ENCODE measurements at places on chromosomes 16 and 17.
A peak's percentile ranks its signal among the peaks of the same experiment; 100 is the strongest.

- DNase-seq, result no peak
Measured at GRCh38 chr17:63821804-63822203, 5.4 kb upstream of the PSMC5 start.

- DNase-seq, result no peak
Measured at GRCh38 chr17:10815319-10815718, 11.4 kb upstream of the TMEM238L start.

GRCh38 chr16:11681976-11682654 is 13.9 kb downstream of the SNN start:
- DNase-seq, result no peak

DNA sequence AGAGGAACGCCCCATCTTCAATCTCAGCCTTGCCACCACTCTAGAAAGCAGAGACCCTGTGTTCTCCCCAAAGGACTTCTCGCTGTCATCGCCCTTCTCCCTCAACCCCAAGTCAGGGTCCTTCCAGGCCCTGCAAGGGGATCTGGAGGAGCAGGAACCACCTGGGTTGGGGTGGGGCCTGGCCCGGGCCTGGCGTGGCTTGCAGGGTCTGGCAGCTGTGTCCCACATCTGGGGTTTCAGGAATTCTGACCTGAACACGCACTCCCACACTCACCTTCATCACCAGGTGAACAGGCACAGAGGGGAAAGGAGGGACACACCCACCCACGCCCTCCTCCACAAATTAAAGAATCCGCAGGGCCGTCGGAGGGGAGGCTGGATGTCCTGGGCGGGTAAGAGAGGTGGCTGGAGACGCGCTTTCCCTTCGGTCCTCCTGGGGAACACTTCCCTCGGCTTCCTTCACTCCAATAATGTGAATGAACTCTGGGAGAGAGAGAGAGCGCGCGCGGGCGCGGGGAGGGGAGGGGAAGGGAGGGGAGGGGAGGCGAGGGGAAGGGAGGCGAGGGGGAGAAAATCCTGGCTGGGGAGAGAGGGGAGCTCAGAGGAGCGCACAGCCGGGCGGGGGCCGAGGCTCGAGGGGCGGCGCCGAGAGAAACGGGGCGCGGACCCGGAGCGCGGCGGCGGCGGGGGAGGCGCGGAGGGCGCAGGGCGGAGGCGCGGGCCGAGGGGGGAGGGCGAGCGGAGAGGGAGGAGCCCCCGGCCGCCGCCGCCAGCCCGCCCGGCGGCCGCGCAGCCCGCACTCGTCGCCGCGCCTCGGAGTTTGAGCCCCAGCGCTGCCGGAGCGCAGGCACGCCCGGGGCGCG is at the start of gene CACNG4:
Gene CACNG4 (plus strand): TSS at position 799 of the 863 bp plus-strand sequence. CDS start 205 bp downstream, outside the sequence.
- DNase-seq, result no peak

DNA sequence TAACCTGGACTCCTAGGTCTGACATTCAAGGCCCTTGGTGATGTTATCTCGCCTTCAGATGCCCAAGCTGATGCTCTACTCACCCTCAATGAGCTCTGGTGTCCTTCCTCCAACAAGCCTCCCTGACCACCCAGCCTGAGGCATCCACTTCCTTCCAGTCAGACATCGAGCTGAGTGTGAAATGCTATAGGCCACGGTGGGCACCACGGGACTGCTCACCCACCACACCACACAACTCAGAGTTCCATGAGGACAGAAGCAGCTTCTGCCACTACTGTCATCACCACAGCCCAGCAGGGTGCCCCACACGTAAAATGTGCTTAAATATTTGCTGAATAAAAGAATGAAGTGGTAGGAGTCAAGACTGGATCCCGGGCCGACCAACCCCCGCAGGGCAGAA is 12.0 kb downstream of the CREBBP start:
- DNase-seq, result no peak

DNA sequence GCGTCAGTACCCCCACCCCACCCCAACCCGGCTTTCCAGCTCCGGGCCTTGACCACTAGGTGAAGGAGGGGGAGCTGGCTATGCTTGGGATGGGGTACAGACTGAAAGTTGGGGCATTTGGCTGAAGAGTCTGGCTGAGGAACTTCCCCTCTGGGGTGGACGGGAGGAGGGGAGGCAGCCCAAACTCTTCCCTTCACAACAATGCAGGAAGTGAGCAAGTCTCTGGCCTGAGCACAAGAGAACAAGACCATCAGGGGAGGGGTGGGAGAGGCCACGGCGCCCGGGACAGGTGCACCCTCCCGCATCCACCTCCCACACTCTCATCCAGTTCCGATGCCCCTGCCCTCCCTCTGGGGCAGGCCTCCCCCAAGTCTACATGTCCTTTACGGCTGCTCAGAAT is 5.6 kb downstream of the USH1G start:
- DNase-seq, result no peak

DNA sequence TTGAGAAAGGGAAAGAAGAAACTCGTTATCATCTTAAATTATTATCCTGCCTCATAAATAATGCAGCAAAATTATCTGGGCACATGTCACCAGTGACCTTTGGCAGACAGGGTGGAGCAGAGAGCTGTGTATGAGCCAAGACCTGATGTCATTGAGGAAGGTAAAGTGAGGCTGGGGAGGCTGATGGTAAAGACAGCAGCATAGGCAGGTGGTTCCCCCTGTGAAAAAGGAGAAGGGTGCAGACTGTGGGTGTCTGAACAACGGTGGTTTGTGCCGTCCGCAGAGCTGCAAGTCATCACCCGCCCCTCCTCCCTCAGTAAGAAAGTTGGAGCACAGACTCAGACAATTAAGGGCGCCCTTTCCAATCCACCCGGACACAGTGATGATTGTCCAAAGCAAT is 30.8 kb upstream of the METTL16 start:
- no peak for DNase-seq

DNA sequence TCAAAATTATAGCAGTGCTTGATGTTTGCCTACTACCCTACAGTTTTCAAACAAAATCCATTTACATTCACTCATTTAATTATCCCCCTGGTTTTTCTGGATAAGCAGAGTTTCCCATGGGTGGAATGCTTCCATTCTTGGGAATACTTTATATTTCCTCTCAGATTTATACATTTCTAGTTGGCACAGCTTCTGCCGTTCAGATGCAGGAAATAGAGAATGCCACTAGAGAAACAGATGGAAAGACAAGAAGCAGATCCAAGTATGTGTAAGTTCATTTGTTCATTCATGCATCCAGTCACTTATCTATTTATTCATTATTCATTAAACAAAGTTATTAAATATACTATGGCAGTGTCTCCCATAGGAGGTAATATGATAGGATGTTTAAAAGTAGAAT is 65.0 kb upstream of the CACNG5 start:
- DNase-seq, result no peak

DNA sequence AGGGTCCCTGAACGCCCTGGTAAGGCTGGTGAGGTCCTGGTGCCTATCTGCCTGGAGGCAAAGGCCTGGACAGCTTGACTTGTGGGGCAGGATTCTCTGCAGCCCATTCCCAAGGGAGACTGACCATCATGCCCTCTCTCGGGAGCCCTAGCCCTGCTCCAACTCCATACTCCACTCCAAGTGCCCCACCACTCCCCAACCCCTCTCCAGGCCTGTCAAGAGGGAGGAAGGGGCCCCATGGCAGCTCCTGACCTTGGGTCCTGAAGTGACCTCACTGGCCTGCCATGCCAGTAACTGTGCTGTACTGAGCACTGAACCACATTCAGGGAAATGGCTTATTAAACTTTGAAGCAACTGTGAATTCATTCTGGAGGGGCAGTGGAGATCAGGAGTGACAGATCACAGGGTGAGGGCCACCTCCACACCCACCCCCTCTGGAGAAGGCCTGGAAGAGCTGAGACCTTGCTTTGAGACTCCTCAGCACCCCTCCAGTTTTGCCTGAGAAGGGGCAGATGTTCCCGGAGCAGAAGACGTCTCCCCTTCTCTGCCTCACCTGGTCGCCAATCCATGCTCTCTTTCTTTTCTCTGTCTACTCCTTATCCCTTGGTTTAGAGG is 23.5 kb upstream of the BEAN1 start:
- no peak for DNase-seq

DNA sequence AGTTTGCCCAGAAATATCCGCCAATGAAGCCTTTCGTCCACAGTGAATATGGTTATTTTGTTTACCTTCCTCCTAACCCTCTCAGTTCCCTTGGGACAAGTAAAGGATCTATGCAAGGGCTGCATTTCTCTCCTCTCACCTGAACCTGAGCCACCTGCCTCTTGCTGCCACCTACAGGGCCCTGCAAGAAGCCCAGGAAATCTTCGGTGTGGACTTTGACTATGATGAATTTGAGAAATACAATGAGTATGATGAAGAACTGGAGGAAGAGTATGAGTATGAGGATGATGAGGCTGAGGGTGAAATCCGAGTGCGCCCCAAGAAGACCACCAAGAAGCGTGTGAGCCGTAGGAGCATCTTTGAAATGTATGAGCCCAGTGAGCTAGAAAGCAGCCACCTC is 14.0 kb downstream of the SUPT6H start:
- no peak for DNase-seq

DNA sequence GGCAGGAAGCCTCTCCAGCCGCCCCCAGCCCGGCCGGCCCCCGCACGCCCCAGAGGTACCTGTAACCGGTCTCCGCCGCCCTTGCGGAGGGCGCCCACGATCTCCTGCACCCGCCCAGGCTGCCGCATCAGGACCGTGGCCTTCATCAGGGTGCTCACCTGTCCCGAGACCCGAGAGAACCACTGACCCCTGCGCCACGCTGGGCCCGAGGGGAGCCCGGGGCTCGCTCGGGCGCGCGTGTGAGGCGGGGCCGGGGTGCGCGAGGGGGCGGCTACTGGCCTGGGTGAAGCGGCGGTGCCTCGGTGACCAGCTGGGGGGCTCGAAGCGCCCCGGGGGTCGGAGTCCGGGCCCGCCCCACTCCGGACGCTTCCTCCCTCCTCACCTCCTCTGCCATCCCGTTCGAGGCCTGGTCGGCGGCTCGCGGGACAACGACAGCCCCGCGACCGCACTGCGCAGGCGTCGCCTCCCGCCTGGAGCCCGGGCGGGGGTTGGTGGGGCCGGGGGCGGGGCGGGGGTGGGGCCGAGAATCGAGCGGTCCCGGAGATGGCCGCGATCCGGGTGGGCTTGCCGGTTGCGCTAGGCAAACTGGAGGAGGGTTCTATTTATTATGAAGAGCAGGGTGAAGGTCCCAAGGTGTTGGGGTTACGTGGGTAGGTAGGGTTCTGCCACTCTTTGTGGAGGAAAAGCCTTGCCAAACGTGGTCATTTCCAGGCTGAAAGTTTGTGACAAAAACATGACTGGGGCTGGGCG is at the start of gene NT5C3B:
Gene NT5C3B (minus strand): TSS at position 433 of the 750 bp plus-strand sequence. CDS start 39 bp downstream, at position 394.
- DNase-seq, result no peak

GRCh38 chr17:71710816-71711215 is 410.0 kb upstream of the SOX9 start:
- no peak for DNase-seq

- DNase-seq, result no peak
Measured at GRCh38 chr17:39238311-39238972, 12.7 kb upstream of the STAC2 start.

GRCh38 chr17:36972186-36972700 is 23.5 kb downstream of the AATF start:
- DNase-seq, result peak; percentile 4

DNA sequence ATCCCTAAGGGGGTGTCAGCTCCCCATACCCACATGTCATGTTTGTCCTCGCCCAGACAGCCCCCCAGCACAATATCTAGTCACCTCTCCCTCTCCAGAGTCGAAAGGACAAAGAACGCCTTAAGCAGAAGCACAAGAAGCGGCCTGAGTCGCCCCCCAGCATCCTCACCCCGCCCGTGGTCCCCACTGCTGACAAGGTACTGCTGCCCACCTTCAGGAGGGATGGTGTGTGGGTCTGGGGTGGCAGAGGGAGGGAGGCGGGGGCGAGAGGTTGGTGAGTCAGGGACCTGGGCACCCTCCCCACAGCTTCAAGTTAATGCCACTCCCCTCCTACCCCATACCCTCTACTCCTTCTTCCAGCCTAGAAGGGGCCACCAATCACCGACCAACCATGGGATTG is 7.5 kb downstream of the MLLT6 start:
- DNase-seq, result no peak

GRCh38 chr17:48616717-48617470 is 1.8 kb upstream of the HOXB8 start:
- no peak for DNase-seq

- no peak for DNase-seq
Measured at GRCh38 chr17:63193827-63194226, 227.8 kb downstream of the TANC2 start.

GRCh38 chr16:83952587-83952939 is 477 bp upstream of the OSGIN1 start:
- no peak for DNase-seq

GRCh38 chr17:17050346-17051345 is 8.4 kb downstream of the MPRIP start:
- DNase-seq, result no peak

DNA sequence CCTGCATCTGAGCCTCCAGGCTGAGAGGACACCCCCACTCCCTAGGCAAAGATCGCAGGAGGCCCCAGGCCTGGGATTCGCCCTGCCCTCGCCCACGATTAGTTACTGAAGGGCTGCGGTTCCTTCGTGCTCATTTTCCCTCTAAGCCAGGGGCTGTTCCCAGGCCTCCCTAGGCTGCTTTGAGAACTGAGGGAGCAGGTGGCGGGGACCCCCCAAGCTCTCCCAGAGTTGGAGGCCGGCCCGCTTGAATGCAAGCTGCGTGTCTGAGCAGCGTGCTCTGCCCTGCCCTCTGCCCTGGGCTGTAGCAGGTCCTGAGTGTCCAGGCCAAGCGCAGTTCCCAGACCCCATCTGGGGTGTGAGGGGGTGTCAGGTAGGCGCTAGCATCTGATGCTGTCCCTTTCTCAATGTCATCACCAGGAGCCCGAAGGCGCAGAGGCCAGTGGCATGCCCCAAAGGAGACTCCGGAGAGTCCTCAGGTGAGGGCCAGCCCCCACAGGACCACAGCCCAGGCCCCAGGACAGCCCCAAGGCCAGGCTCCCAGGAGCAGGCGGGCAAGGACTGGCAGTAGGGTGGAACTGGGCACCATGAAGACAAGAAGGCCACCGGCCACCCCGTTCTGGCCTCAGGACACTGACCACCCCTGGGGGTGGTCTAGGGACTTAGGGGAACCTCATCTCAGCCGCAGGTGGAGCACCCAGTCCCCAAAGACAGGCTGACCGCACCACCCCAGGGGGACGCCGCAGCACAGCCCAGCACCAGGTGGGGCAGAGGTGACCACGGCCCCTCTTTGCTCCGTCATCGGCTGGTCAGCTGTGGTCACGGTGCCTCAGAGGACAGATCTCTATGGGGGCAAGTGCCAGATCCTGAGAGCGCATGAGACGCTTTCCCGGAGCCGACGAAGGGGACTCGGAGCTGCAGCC is 14.6 kb downstream of the ENDOV start:
- DNase-seq, result no peak

GRCh38 chr17:78359997-78360370 is at the start of gene SOCS3:
TSS of gene SOCS3 (minus strand) at chr17:78360077. CDS start at chr17:78359095, 982 bp downstream.
- peak; percentile 97 for DNase-seq
